ENCODE measurements at places on chromosomes 2 and 18.

- DNase-seq, result no peak
These were observed 47.2 kb upstream of the RAB12 start for GRCh38 chr18:8562070-8562469.

DNA sequence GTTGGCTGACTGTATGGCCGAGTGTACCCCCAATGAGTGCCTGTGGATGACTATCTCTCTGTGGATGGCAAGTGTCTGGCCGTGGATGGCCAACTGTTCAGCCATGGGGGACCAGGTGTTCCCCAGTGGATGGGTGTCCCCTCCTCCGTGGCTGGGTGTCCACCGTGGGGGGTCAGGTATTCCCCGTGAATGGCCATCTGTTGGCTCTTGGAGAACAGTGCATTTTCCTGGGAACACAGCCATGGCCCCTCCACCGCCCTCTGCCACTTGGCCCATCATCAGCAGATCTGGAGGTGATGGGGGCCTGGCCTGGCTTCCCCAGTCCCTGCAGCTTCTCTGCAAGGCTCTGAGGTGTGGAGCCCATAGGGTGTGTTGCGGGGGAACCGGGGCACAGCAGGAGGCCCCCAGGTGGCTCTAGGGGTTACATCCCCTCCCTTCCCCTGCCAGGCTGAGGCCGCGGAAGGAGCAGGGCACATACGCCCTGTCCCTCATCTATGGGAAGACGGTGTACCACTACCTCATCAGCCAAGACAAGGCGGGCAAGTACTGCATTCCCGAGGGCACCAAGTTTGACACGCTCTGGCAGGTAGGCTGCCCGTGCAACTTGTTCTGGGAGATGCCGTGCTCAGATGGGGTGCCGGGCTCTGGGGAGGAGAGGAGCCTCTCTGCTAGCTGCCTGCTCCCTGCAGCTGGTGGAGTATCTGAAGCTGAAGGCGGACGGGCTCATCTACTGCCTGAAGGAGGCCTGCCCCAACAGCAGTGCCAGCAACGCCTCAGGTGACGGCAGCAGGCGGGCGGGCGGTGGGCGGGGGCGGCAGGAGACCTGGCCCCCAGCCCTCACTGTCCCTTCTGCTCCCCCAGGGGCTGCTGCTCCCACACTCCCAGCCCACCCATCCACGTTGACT, 19.3 kb downstream of the ZAP70 start:
- no peak for DNase-seq

- no peak for DNase-seq
These were observed 40.4 kb downstream of the CYRIA start for GRCh38 chr2:16625201-16625729.

GRCh38 chr2:20221555-20221973, 3.4 kb downstream of the SDC1 start:
- DNase-seq, result peak; percentile 9

DNA sequence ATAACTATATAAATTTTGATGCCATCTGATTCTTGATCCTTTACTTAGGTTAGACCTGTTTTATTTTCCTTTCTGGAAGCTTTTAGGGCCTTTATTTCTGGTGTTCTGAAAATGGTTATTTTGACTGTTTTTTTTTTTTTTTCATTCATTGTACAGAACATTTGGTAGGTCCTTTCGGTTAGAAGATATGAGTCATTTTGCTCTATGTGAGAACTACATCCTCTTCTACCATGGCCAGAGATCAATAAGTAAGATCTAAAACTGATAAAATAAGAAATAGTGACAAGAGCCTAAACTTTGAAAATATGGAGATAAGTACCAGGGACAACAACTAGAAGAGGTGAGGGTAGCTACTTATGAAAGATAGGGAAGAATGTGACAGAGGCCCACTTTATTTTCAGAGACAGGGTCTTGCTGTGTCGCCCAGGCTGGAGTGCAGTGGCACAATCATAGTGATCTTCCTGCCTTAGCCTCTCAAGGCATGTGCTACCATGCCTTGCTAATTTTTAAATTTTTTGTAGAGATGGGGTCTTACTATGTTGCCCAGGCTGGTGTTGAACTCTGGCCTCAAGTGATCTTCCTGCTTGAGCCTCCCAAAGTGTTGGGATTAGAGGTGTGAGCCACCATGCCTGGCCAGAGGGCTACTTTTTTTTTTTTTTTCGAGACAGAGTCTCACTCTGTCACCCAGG, 66.5 kb downstream of the EIF2AK3 start:
- DNase-seq, result no peak

DNA sequence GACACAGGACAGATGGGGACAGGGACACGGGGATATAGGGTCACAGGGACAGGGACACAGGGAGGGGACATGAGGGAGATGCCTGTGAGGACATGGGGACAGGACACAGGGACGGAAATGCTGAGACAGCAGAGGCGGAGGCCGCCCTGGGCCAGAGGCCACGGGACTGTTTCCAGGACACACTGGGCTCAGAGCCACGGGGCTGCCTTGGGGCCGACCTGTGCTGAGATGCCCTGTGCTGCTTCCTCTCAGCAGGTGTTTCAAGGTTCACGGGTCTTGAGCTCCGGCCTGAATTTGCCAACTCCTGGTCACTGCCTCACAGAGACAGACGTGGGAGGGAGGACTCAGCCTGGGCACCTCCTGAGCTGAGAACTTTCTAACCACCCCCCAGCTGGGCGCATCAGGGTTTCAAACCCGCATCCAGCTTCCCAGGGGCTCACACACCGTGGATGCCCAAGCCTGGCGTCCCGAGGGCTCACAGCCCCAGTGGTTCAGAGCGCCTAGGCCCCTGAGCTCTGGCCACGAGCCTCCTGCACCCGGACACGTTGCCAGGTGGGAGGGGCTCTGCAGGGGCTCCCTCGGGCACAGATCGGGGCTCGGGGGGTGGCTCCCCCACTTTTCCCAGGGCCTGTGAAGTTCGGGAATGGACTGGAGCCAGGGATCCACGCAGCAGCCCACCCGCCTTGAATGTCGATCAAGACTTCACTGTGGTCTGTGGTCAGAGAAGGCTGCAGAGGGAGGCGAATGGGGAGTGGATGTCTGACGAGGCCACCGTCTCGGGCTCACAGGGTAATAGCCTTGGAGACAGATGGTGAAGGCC, 64.1 kb downstream of the SLC66A2 start:
- peak; percentile 15 for DNase-seq

DNA sequence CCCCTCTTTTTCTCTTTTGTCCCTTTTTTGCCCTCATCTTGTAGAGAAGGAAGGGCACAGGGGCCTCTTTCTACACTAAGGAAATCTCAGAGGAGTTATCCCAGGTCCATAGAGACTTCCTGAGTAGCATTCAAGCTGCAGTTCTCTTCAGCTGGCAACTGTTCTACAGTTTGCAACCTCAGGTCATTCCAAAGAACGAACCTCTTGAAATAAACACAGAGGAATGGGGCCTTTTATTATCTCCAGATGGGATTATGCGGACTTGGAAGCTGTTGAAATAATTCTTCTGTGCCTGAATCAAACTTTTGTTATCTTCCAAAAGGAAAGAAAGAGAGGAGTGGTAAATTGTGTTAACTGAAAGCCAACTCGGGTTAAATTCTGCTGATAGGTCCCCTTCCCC, 31.0 kb upstream of the NFE2L2 start:
- no peak for DNase-seq

- no peak for DNase-seq
These were observed 104.9 kb upstream of the CAVIN2 start for GRCh38 chr2:191951832-191952231.

DNA sequence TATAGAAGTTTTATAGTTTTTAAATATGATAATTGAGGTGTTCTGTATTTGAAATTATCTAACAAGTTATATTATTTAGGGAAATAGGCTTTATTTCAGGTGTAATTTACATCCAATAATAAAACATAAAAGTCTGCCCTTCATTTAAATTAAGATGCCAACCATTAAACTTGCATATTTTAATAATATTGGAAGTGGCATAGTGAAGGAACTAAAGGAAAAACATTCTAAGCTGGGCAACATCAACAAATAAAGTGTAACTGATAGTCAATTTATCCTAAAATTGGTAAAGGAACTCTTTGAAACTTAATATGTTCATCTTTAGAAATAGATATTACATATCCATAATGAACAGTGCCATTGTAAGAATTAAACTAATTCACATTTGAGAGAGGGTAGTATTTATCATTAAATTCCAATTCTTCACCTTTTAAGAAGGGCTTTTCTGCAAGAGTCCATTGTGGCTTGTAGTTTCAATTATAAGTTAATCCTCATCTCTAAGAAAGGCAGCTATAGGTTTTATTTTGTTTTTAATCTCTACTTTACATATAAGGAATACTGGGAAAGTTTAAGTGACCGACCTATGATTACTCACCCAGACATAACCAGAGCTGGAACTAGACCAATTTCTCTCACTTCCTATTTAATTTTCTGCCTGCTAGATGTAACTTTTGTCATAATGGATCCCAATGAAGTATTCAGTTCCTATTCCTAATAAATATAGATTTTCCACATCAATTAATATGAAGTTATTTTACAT, 401.6 kb downstream of the XIRP2 start:
- DNase-seq, result no peak

DNA sequence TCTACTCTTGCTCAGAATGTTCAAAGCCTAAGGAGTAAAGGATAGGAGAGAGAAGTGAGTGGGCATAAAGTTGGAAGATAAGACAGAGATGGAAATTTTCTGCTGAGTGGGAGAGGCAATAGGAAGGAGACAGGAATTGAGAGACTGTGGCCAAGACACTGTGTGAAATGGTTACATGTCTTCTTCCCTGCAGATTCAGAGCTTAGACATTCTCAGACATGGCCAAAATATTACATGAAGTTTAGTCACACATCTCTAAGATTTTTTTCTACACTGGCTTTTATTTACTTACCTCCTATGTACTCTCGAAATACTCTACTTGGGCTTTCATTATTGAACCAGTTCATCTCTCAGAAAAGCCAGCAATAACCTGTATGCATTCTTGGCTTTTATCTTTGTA, 363.0 kb upstream of the FANCL start:
- no peak for DNase-seq

DNA sequence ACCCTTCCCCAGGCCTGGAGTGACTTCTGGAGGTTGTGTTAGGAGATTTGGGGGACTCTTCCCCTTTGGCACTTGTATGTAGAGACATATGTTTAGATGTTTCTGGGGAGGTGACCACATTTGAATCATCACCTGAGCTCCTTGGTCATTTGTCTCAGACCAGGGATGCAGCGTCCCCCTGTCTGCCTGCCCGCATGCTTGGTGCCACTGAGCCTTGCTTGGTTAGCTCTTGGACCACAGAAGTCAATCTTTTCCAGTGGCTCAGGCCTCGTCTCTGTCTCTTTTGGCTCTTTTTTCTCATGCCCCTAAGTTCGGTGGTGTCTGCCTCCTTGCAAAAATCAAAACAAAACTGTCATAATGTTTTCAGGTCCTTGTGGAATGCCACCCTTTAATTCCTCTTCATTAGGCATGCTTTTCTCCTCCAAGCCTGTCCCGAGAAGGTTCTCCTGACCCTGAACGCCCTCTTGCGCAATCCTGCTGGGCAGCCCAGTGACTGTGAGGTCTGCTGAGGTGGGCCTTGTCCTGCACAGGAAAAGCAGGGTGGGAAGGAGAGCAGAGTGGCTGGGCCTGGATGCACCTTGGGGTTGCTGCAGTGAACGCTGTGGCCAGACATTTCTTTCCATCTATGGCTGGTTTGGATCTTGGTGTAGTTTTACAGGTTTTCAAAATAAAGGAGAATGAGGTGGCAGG, 24.9 kb downstream of the GLI2 start:
- peak; percentile 12 for DNase-seq

DNA sequence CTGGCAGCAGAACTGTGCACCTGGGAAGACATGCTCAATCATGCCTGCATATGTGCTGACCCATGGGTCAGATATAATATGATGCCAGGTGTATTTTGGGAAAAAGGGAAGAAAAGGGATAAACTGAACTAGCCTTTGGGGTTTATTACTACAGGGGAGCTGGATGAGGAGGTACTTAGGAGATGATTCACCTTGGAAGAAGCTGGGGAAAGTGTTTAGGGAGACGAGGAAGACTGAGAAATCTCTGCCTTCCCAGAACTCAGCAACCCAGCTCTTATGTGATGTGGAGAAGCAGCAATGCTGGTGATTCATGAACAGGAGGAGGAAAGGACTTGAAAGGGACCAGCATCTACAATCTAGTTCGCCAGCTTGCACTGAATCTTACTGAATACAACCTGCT, 110.2 kb downstream of the BARD1 start:
- no peak for DNase-seq

DNA sequence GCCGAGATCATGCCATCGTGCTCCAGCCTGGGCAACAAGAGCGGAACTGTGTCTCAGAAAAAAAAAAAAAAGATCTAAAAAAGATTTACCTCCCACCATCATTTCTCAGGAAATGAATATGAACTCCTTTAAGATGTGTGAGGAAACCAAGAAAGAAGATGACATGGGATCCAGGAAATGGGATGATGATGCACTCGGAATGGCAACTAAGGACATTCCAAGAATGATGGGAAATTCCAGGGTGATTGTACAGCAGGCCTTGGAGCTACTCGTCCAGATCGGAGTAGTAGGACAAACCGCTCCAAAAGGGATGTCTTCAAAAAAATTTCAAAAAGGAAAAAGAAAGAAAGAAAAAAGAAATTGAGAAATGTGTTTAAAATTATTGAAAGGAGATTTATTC, 84.9 kb upstream of the PMAIP1 start:
- DNase-seq, result no peak

- no peak for DNase-seq
These were observed 92.1 kb downstream of the TMEM18 start for GRCh38 chr2:584863-585823.

DNA sequence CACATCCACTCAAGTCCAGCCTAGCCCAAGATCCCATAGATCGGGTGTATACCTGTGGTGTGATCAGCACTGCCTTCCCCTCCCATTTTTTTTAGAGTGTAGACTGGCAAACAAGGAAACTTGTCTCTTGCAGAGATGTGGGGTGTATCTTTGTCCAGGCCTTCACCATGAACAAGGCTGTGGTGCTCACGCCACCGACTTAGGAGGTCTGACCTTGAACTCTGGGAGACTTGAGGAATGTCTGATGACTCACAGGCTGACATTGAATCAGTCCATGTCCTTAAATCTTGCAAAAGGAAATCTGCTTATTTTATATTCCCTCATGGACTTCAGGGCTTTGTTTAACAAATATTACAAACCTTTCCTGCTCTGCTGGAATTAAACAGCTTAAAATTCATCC, 4.5 kb upstream of the CTIF start:
- no peak for DNase-seq

DNA sequence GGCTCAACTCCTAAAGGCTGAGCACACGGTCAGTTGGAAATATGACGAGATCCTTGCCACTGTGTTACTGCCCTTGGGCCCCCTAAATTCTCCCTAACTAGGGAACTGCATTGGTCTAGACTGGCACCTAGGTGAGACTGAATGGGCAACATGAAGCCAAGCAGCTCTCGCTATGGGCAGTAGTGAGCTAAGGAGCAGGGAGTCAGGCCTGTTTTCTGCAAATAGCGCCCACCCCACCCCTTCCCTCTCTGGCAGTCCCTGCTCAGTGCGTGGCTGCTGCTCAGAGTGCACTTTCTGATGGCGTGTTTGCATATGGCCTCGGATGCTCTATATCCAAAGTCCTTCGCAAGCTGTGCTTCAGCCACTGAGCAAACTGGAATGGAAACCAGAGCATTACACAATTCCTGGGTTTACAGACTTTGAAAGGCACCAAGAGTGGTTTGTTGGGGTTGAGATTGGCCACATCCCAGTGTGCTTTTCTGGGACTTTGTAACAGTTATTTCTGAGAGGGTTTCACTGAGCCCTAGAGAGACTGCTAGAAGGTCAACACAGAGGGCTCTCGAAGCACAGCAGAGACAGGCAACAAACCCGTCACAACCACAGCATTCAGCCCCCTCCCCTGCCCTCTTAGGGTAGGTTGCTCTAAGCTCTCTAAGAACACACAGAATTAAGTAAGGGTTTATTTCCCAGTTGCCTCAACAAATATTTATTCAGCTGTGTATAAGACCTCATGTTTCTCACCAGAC, 419.9 kb downstream of the STK39 start:
- DNase-seq, result no peak

- DNase-seq, result no peak
These were observed 385.7 kb downstream of the HRH4 start for GRCh38 chr18:24846138-24846537.

All from left hindlimb (tissue), 1 donor.